Retinal pigment epithelial cell (primary cell): ENCODE measurements at places on chromosomes 7 and 10.
A peak's percentile ranks its signal among the peaks of the same experiment; 100 is the strongest.

- DNase-seq = no peak
Observed at GRCh38 chr10:129912166-129912917, 51.7 kb downstream of the EBF3 start.

- no peak for DNase-seq
Observed at GRCh38 chr7:148865283-148865682, 18.8 kb downstream of the EZH2 start.

- DNase-seq = no peak
Observed at GRCh38 chr10:73478636-73479035, 17.2 kb downstream of the PPP3CB start.

GRCh38 chr10:110569736-110570135 is 2.2 kb downstream of the SMC3 start:
- DNase-seq = no peak

DNA sequence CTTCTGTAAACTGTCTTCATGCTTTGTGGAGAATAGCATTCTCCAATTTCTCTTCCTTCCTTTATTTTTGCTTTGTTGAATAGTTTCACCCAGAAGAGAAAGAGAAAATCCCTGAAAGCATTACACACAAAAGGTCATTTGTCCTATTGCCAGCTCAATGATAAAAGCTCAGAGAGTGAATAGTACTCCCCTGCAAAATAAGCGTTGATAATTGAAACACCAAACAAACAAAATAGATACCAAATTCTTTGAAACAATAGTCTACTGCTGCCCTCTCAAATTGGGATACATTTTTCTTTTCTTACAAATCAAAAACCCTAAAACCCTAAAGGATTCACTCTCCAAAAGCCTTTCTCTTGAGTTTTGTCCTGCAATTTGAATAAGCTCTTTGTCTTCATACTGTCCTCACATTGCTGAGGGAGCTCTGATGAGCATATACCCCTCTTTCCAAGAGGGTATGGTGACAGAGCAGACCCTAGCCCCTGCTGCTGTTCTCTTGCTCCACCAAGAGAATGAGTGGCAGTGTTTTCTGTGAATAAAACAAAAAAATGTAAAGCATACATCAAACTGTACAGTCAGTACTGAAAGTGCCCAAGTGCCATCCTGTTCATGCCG is 134.4 kb downstream of the CSTF2T start:
- no peak for DNase-seq

DNA sequence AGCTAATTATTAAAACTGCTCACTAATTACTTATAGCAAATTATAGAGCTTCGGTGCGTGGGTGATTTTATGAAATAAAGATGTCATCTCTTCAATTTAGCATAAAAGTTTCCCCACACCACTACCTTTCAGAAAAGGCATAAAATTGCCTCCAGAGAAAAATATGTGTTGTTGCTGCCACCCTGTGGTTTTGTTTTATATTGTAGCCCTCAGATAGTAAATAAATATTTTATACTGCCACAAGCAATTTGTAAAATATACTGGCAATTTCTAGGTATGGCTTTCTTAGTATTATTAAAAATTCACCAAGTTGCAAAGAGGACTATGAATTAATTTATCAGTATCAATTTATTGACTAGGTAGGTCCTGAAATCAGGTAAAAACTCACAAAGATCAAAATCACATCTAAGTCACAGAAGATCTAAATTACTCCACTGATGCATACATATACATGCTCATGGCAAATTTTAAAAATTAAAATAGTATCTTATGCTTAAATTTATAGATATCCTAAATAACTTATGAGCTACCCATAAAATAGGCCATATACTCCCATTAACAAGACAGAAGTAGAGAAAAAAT is 26.5 kb downstream of the ASNS start:
- DNase-seq = peak; percentile 0

DNA sequence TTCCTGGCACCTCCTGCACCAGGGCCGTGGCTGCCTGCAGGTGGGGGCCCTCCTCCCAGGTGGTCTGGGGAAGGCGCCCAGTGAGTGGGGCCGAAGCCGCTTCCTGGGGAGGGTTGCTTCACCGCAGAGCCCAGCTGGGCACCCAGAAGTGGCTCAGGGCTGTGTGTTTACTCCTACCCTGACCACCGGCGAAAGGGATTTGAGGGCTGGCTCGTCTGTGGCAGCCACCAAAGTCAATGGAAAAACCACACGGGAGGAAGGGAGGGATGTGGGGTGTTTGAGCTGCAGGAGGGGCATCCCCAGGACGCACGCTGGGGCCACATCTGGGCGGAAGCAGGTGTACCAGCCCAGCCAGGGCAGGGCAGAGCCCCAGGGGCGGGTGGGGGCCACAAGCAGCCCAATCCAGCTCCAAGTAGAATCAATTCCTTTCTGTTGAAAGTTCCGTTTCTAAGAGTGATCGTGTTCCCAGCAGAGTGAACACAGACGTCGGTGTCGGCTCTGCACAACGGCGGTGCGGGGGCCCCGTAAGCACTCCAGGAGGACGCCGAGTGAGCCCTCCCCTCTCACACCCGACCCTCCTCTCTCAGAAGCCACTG is 69.9 kb downstream of the FOXL3 start:
- no peak for DNase-seq

- no peak for DNase-seq
Observed at GRCh38 chr10:32033171-32033570, 23.1 kb downstream of the KIF5B start.

DNA sequence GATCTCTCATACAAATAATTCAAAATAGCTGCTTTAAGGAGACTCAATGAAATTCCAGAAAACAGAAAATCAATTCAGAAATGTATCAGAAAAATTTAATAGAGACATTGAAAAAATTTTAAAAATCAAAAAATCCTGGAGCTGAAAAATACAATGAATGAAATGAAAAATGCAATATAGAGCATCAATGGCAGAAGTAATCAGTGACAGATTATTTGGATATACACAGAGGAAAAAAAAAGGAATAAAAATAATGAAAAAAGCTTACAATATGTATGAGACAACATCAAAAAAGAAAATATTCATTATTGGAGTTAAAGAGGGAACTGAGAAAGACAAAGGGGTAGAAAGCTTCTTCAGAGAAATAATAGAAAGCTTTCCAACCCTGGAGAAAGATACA is 122.9 kb upstream of the KLF14 start:
- DNase-seq = no peak

DNA sequence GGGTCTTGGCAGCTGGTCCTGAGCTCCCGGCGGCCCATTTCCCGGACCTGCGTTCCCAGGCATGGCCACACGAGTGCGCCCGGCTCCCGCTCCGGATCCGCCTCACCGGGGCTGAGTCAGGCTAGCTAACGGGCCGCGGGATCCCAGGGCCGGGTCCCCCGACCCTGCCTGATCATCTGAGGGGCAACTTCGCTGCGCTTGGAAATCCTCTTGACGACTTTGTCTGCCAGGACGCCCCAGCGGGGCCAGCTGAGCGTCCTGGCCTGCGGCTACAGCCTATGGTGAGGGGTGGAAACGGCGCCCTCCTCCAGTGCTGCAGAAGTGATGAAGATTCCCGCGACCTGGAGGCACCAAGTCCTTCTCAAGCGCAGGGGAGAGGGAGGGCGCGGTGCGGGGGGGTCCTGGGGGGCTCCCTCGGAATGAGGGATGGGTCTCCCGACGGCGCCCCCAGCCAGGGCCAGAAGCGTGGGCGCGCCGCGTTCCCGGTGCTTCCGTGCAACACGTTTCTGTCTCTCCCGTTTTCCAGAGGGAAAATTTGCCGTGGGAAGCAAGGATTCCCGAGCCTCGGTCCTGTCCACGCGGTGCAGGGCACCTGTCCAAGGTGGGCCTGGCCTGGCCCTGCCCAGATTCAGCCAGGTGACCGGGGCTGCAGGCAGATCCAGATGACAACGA is 212.4 kb downstream of the CCSER2 start:
- no peak for DNase-seq

- no peak for DNase-seq
Observed at GRCh38 chr10:4190876-4191275, 405.9 kb upstream of the KLF6 start.

DNA sequence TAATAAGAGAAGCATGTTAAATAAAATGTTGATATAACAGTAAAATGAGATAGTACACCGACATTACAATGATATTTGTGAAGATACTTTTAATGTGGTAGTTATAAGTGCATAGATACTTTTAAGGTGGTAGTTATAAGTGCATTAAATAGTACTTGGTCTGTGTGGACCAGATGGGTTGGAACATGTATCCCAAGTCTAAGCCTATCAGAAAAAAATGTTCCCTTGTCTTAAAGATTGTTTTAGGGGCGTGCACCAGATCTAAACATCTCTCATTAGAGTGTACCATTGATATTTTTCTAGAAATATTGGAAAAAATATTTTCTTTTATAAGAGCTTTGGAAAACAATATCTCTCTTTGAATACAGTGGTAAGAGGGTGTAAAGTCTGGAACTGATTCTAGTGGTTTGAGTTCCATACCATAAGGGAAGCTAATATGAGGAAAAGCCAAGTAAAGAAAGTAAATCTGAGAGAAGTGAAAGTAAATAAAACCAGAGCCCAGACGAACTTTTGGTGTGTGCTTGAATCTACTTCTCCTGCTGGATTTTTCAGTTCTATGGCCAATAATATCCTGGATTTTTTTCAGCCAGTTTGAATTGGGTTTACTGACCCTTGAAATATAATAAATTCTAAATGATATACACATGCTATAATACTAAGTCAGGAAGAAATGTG is 175.3 kb downstream of the MBL2 start:
- DNase-seq = no peak

DNA sequence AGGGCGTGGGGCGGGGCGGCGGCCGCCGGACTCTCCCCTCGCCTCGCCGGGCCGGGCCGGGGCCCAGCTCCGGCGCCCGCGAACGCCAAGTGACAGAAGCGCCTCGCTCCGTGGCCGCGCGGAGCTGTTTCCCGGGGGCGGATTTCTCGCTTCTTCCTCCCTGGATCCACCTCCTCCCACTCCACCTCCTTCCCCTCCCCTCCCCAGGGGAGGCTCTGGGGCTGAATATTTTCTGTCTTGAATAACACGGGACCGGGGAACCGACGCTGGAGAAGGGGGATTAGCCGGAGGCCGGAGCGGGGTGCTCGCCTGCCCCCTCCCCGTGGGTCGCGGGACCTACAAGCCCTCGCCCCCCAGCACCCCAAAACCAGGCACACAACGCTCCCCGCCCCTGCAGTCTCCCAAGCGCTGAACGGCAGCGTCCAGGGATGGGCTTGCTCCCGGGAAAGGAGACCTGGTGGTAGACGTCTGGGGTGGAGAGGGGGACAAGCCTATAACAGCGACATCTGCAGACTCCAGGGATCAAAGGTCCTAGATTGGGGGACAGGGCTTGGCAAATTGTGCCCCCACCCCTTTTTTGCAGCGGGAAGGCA is at the start of gene ARHGAP21:
TSS of gene ARHGAP21 (minus strand) at position 100 of the 593 bp plus-strand sequence. CDS start 1,988 bp downstream, outside the sequence.
- DNase-seq = no peak
